Osteoblast (primary cell): ENCODE measurements at places on chromosomes 4 and X. TPM values are rescaled to one million over a fixed set of nuclear protein-coding genes. Genes with fewer than 3 reads are reported as not detected.

- no peaks in the 10 kb centered on the region for H3K27me3 ChIP-seq
- no peaks in the 10 kb centered on the region for H3K36me3 ChIP-seq
- H3K4me3 ChIP-seq: no peak overlapping the region
- H3K4me1 ChIP-seq: no peaks in the 10 kb centered on the region
- no peak for DNase-seq
These were observed 664.5 kb downstream of the PDHA2 start for GRCh38 chr4:96504386-96504785.

- peaks cover 21% of the 10 kb centered on the region for H3K27me3 ChIP-seq
- H3K36me3 ChIP-seq: no peaks in the 10 kb centered on the region
- no peak for DNase-seq
- H3K4me1 ChIP-seq: no peaks in the 10 kb centered on the region
These were observed 5.5 kb upstream of the HSPA4L start for GRCh38 chr4:127776620-127777019.

GRCh38 chr4:23766344-23766743 lies 123.5 kb downstream of the PPARGC1A start:
- no peaks in the 10 kb centered on the region for H3K36me3 ChIP-seq
- no peak overlapping the region for H3K27ac ChIP-seq
- DNase-seq: no peak
- no peaks in the 10 kb centered on the region for H3K27me3 ChIP-seq
- H3K4me3 ChIP-seq: no peak overlapping the region

DNA sequence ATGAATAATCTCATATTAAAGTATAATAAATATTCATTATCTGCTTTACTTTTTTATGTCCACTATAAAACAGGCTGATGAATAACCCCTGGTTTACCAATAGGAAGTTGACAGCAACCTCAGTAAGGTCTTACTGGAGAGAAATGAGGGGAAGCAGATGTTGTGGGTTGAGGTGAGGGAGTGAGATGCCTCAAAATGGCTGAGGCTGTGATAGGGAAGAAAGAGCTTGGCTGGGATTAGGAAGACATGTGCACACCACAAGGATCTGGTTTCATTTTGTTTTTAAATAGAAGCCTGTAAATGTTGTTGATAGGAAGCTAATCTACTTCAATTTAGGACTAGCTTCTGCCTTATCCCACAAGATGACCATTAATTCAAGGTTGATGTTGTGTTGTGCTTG lies 14.4 kb upstream of the CYBB start:
- no peaks in the 10 kb centered on the region for H3K4me1 ChIP-seq
- no peak overlapping the region for H3K4me3 ChIP-seq
- H3K27ac ChIP-seq: no peak overlapping the region
- H3K27me3 ChIP-seq: no peaks in the 10 kb centered on the region

ZNF280C gene
- 5.4 and 6.2 TPM in 2 replicates for total RNA-seq

DNA sequence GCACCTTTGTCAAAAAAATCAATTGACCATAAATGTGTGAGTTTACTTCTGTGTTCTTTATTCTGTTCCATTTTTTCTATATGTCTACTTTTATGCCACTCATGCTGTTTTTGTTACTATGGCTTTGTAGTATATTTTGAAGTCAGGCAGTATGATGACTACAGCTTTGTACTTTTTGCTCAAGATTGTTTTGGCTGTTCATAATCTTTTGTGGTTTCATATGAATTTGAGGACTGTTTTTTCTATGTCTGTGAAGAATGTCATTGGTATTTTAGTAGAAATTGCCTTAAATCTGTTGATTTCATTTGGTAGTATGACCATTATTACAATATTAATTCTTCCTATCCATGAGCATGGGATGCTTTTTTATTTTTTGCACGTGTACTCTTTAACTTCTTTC lies 346.8 kb downstream of the PPP3CA start:
- no peaks in the 10 kb centered on the region for H3K36me3 ChIP-seq
- no peak overlapping the region for H3K4me3 ChIP-seq
- no peaks in the 10 kb centered on the region for H3K27me3 ChIP-seq
- H3K27ac ChIP-seq: no peak overlapping the region
- DNase-seq: no peak
